Stimulated activated CD4-positive, alpha-beta T cell treated with anti-CD3 and anti-CD28 coated beads, TNF-alpha, amount 100 ng/mL, for 1 hour (primary cell): ENCODE measurements at places on chromosomes 12 and 14.

DNA sequence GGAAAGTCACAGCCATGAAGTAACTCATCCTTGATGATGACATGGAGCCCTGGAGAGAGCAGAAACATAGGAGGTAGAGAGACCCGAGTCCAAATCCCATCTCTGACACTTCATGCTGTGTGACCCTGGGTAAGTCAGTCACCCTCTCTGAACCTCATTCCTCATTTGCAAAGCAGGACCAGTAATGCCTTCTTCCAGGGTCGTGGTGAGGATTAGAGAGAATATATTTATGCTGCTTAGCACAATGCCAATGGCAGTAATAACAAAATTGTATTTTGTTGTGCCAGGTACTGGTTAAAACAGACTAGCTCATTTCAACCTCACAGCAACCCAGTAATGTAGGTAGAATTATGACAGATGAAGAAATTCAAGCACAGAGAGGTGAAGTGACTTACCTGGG, 13.9 kb upstream of the RBM19 start:
- DNase-seq = no peak

DNA sequence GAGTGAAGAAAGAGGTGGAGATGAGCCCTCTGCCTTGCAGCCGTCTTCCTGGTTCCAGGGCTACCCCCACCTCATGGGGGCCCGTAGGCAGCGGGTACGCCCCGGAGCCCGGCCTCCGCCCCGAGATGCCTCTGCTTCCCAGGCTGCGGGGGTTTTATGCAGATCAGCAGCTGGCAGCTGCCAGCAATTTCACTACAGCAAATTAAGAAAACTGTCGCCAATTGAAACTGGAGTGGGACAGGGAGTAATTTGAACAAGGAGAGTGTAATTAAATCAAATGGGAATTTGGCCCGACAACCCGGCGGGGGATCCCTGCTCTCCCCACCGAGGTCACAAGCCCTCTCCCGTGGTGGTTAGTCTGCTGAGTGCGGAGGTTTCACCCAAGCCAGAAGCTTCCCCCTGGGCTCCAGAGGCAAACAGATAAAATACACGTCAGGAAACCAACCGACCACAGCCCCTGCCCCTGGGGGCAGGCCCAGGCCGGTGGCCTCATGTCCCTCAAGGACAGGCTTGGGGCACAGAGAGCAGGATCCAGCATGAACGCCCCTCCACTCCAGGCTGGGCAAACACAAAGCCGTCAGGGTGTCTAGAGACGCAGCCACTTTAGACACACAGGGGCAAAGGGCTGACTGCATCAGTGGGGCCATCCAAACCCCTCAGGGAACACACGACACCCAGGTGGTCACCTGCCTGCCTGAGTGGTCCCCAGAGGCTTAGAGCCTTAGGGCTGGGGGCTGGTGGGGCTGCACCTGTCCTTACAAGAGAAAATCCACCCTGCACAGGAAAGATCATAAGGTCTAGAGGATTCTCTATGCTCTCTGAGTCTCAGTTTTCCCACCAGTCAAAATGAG, 53.8 kb downstream of the TESC start:
- DNase-seq = no peak

- no peak for DNase-seq
Observed at GRCh38 chr12:98980508-98980907, 335.4 kb downstream of the APAF1 start.

- no peak for DNase-seq
Observed at GRCh38 chr12:94148739-94149118, 352 bp downstream of the PLXNC1 start.

DNA sequence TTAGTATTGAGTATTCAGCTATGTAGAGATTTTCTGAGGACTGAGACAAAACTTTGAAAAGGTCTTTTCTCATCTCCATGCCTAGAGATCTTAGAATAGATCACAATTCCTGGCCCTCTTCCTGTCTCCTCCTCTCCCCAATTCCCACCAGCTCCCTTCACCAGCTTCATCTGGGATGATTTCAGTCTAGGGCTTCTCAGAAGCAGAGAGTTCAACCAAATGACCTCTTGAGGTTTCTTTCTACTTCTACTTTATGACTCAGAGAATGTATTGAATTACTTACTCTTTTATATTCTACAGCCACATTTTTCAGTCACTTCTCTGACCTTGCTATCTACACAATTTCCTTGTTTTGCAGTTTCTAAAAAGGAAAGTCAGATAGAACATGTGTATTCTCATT, 19.4 kb upstream of the SNX6 start:
- DNase-seq = no peak

- DNase-seq = no peak
Observed at GRCh38 chr12:11855983-11856374, 206.5 kb downstream of the ETV6 start.

- DNase-seq = no peak
Observed at GRCh38 chr14:72404106-72404774, 472.0 kb downstream of the RGS6 start.

DNA sequence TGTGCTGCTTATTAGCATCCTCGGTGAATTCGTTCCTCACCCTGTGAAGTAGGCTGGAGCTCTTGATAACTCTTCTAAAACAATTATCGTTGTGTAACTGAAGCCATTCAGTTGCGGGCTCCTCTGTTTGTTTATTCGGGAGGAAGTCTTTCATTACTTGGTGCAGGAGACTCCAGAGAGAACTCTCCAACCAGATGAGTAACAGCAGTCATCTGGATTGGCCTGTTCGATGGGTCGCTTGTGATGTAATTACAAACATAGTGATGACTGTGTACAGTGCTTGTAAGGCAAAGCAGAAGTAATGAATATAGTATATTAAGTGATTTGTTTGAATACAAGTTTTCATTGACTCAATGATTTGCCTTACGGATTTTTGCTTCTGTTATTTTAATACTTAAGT, 10.9 kb downstream of the ATP6V0A2 start:
- DNase-seq = no peak

GRCh38 chr14:22798528-22798927, 16.7 kb downstream of the SLC7A7 start:
- no peak for DNase-seq

GRCh38 chr14:34997762-34998161, 15.0 kb downstream of the SRP54 start:
- DNase-seq = no peak

DNA sequence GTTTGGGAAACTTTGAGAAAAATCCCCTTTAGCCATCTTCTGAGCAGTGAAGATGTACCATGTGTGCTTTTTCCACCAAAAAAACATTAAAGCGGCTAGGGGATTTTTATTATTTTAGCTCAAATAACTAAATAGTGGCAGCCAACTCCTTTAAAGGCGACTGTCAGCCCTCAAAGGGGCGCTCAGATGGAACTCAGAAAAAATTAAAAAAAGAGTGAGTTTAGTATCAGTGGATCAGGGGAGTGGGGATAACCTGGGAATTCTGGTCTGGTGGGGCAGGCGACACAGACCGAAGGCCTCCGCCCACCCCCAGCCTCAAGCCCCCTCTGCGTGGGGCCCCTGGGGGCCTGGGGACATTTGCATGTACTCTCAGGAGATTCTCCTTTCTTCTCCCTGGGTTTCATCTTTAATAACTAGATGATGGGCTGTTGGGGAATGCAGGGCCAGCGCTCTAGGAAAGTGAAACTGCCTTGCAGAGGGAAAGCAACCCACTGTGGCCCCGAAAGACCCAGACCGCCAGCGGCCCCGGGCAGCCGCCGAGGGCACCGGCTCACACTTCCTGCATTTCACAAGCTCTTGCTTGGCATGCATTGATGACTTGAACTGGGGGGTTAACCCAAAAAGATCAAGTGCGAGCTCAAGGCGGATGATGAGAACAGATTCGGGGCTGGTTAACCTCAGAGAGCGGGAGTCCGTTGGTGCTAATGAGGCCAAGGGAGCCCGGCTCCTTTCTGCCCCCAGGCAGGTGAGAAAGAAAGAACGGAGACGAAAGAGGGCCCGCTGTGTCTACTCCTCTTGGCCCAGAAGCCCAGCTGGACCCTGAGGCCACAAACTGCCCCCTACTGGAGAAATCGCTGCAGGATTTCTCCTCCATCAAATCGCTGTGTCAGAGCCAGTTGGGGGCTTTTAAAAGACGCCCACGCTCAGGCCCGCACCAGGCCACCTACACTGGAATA, 7.3 kb upstream of the BATF start:
- no peak for DNase-seq

DNA sequence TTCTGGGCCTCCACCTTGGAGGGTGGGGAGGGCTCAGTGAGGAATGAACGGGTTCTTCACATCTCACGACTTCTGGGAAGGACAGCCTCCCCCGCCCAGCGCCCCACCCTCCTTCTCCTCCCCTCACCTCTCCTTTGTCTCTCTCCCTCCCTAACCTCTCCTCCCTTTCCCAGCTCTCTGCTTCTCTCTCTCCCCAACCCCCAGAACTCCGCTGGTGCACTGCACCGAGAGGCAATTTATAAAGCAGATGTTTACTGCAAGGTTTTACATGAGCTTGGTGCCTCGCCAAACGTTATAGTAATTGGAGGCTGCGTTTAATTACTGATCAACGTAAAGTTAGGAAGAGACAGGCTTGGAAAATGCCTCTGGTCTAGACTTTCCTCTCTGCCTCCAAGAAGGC, 42.9 kb upstream of the FAM222A start:
- no peak for DNase-seq

GRCh38 chr12:38775457-38775856, 129.9 kb downstream of the CPNE8 start:
- no peak for DNase-seq

- no peak for DNase-seq
Observed at GRCh38 chr14:53390008-53390407, 236.9 kb upstream of the DDHD1 start.
